ENCODE measurements at places on chromosomes 13 and 19.

- DNase-seq: no peak
Observed at GRCh38 chr13:110471833-110472162, 89.7 kb downstream of the RAB20 start.

DNA sequence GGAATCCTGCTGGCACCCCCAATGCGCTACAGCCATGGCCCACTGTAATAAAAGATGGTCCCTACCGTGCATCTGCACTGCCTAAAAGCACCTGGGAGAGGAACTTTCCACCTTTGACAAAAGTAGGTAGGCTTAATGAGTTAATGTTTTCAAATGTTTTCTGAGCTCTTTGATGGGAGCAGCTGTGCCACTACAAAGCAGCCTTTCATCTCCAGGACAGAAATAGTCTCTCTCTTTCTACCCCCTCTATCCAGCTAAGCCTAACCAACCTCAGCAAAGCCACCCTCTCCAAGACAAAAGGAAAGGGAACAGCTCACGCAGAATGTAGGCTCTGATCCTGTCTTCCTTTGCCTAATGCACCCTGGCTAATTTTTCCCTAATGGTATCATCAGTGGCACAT lies 560.2 kb downstream of the UQCRFS1 start:
- DNase-seq: peak; percentile 48

DNA sequence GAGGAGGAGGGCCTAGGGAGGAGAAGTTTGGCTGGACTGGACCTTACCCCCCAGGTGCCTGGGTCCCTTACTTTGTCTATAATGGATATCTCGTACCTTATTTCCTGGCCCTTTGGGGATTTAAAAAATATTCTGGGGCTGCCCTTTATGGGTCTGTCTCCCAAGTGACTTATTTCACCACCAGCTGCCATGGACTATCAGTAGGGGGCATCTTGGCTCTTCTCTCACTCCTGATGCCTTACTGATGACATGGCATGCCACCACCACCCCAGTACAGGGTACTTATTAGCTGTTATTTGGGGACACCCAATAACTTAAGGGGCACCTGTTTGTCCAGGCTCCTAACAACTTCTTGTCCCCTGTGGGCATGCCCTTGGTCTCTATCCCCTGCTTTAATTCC lies 38.0 kb downstream of the NFIX start:
- no peak for DNase-seq

DNA sequence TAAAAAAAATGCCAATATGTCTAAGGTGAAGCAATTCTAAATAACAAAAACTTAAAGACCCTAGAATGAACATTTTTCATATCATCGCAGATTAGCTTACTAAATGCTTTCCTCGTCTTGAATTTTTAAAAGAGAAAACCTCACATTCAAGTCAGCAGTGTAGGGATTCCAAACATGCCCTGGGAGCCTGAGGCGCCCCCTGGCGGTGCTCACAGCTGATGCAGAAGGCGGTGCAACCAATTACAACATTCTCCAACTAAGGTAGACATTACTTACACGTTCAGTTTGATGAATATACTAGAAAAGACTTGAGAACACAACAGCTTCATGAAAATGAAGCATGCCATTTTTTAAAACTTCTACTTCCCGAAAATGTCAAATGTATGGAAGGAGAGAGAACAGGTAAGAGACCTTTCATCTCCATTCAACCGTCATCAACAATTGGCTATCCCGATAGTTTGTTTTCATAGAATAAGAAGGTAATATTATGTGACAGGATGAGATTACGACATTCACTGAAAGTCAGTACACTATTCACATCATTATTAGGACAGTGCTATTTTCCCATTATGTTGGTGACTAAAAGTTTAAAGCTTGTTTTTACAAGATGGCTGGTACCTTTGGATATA lies 304.4 kb downstream of the DCLK1 start:
- DNase-seq: no peak

DNA sequence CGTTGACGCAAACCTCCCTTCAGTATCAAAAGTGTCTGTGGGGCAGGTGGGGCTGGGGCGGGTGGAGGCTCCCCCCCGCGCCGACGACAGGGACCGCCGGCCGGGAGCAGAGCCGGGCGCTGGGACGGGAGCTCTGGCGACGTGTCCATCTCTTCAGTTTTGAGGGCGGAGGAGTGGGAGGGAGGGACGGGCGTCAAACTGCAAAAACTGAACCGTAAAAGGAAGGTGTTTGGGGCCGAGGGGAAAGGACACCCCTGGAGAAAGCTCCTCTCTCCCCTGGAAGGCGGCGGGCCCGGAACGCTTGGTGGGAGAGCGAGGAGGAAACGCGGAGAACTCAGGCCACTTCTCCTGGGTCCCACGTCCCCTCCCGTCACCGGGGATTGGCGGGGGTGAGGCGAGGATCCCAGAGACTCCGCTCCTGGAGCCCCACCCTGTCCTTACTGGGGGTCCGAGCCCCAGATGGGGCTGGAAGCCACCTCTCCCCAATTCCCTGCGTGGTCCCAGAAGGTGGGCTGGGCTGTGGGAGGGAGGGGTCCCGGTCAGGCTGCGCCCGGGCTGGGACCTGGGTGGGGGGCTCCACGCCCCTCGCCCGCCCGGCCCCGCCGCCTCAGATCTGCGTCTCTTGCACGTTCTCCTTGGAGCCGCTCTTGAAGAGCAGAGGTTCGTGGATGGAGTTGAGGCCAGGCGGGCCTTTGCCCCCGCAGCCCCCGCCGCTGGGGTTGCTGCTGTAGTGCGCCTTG lies 3.4 kb upstream of the ASPDH start:
- no peak for DNase-seq

GRCh38 chr13:46181840-46182490 lies at the start of gene LCP1:
Gene LCP1 (minus strand): TSS chr13:46182177. CDS start chr13:46159662, 22,515 bp downstream.
- peak; percentile 85 for DNase-seq

- DNase-seq: no peak
Observed at GRCh38 chr19:57559008-57559403, 657 bp downstream of the ZNF550 start.

GRCh38 chr13:51557875-51558612 lies 26.2 kb upstream of the WDFY2 start:
- DNase-seq: no peak

- DNase-seq: no peak
Observed at GRCh38 chr13:94061301-94061700, 418.2 kb downstream of the DCT start.

GRCh38 chr19:10338940-10339339 lies 484 bp downstream of the ICAM3 start:
- no peak for DNase-seq

DNA sequence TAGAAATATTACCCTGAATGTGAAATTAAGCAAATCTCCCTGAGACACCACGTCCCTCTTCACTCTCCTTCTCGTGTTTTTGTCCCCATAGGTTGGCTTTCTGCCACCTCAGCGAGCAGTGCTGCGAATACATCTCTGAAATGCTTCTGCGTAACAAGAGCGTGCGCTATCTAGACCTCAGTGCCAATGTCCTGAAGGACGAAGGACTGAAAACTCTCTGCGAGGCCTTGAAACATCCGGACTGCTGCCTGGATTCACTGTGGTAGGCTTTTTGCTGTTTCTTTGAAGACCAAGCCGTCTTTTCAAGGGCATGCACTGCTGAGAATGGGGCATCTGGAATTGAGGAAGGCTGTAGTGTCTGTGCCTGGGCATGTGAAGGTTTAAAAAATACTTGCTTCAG lies 34.4 kb downstream of the NLRP4 start:
- no peak for DNase-seq

- no peak for DNase-seq
Observed at GRCh38 chr13:100029933-100030332, 48.3 kb downstream of the ZIC2 start.

DNA sequence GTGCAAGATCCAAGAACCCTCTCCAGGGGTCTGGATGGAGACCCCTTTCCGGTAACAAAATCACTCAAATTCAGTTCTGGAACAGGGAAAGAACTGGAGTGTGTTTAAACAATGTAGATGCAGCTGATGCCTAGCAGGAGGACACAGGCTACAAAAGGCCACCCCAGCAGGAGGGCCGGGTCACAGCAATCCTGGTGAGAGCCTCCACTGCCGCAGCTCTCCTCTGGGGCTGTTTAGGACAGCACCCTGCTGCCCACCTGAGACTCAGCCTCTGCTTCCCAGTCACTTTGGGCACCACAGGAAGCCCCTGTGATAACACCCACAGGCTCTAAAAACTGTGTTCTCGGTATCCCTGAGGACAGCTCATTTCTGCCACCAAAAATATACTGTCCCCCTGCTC lies 318.7 kb upstream of the NBEA start:
- no peak for DNase-seq

DNA sequence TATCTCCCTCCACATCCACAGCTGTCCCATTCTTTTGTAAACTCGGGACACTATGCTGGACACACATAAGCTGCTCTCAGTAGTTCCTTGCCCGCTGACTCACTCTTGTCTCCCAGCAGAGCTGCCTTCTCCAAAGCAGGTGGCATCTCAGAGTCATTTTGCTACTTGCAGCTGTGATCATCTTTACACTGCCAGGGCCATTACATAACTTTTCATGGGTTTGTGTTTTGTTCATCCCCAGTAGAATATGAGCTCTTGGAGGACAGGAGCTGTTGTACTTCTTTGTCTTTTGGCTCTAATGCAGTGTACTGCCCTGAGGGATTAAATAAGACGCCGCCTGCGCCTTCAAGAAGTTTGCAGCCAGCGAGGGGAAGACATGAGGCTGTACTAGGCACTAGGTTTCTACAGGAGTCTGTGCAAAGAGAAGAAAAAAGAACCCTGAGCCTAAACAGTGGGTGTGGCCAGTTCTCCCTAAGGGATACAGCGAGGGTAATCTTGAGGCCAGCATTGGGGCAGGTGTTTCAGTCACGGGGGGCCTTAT lies 40.8 kb upstream of the GPR183 start:
- DNase-seq: no peak

GRCh38 chr13:27283906-27284493 lies 13.4 kb downstream of the RASL11A start:
- DNase-seq: no peak

- DNase-seq: no peak
Observed at GRCh38 chr13:107217251-107217650, 649.3 kb upstream of the ARGLU1 start.

GRCh38 chr19:11798391-11799330 lies at the start of gene ZNF491:
Gene ZNF491 (plus strand): TSS chr19:11798523. CDS start chr19:11805954, 7,431 bp downstream.
- DNase-seq: peak; percentile 86

GRCh38 chr19:48872182-48872883 lies at the start of gene PPP1R15A:
Gene PPP1R15A (plus strand): TSS chr19:48872421. CDS start chr19:48873234, 813 bp downstream.
- DNase-seq: peak; percentile 95

- no peak for DNase-seq
Observed at GRCh38 chr19:7230826-7231225, 63.4 kb downstream of the INSR start.

GRCh38 chr13:34993470-34993869 lies 51.4 kb downstream of the NBEA start:
- DNase-seq: no peak

DNA sequence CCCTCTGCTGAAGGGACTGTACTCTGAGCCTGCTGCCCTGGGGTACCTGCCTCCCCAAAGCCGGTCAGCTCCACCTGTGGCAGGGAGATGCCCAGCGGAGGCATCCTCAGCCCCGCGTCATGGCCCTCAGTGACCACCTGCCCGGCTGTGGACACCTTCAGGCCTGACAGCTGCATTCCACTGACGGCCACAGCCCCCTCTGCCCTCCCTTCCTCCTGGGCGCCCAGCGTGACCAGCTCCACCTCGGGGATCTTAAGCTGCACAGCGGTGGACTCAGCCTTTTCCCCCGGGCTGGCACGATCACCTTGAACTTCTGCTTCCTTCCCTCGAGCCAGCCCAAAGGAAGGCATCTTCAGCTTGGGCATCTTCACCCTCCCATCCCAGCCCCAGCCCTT lies 4.8 kb upstream of the HIPK4 start:
- DNase-seq: no peak

GRCh38 chr13:98467263-98467985 lies 109.5 kb downstream of the STK24 start:
- no peak for DNase-seq

DNA sequence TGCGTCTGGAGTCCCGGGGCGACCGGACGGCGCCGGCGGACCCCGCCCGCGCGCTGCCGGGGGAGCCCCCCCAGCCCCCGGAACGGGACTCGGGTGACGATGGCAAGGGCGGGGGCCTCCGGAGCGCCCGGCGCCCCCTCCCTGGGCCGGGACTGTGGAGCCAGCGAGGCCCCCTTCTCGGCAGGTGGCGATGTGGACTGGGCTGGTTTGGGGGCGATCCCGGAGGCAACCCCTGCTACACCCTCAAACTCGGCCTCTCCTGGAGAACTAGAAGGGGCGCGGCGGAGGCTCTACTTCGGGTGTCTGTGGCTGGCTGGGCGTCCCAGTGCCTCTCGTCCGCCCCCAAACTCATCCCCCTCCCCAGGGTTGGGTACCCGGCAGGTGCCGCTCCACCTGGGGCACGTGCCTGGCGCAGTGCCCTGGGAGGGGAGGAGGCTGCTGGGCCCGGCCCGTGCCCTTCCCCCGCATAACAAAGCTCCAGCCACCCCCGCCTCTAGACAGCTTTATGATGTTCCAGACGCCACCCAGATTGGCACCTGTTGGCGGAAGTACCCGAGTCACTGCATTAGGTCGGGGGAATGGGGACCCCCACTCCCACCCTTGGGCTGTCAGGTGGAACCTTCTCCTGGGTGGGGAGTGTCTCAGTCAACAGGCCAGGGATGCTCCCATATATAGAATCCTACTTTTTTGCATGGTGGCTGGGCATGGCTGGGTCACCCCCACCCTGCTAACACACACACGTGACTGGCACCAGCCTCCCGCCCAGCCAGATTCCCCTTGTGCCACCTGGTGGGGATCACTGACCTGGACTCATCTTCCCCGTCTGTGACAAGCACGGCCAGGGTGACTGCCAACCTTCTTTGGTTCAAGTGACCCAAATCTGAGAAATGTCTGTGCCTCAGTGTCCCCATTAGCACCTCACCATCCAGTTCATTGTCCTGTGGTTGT lies 722 bp downstream of the PKN1 start:
- peak; percentile 48 for DNase-seq

GRCh38 chr13:38395497-38395788 lies 45.8 kb downstream of the UFM1 start:
- no peak for DNase-seq

DNA sequence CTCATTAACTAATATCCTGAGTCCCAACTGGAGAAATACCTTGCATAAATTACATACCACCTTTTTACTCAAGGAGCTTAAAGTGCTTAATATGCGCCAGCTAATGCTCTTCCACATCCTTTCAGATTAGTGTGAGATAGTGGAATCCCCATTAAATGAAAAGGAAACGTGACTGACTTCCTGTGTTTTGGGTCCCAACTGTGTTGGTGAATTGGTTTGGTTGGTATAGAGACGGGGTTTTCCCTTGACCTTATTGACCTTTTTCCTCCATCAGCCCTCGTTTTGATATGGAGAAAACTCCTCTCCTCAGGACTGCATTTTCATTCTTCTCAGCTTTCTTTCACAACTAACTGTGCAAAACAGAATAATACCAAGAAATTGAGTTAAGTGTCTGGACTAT lies 163.5 kb downstream of the PAN3 start:
- DNase-seq: no peak
